ENCODE measurements at places on chromosomes 5 and 9.

- no peak for DNase-seq
Measured at GRCh38 chr9:19999491-20000057, 210.7 kb upstream of the SLC24A2 start.

GRCh38 chr5:157756122-157756521 is 12.6 kb downstream of the LSM11 start:
- no peak for DNase-seq

DNA sequence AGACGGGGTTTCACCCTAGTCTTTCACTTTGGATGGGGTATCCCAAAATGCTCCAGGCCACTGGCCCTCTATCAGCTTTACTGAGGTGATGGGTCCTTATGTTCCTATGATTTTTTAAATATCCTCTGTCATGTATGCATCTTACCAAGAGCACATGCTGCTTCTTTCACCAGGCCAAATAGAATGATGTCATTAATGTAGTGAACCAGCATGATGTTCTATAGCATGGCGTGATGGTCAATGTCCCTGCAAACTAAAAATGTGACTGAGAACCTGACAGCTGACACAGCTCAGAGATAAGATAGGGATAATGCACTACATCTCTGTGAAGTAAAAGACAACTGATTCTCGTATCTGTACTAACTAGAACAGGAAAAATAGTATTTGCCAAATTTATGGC is 103.6 kb downstream of the SLC1A3 start:
- no peak for DNase-seq

DNA sequence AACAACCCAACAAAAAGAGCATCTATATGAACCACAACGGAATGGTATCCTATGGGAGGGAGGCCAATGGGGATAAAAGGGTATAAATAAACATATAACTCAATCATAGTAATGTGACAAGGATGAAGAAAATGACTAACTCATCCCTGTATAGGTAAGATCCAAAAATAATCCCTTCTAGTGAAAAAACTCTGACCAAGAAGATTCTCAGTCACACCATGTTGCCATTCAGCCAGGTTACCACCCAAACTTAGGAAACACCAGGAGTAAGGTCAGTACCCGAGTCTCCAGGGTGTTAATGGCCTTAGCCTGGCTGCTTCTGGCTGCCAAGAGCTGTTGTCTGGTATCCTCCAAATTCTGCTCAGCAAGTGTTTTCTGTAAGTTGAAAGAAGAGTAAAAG is 32.8 kb downstream of the GOLGA1 start:
- no peak for DNase-seq

DNA sequence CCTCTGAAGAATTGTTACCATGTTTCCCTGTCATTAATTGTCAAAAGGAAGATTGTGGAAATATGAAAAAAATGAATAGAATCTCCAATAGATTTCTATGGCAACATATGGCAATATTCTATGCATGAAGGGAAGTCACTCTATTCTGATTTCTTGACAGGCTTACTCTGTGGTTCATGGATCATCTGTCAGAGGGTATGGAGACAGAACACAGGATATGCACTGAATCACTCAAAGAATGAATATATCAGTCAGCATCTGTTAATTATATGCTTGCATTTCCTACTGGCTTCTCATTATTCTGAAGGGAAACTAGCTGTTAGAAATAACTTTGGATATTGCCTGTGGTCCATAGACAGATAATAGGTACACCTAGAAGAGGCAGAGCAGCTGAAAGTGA is 918.9 kb downstream of the DTWD2 start:
- no peak for DNase-seq

GRCh38 chr9:92474587-92474986 is 7.7 kb downstream of the ASPN start:
- DNase-seq = no peak

DNA sequence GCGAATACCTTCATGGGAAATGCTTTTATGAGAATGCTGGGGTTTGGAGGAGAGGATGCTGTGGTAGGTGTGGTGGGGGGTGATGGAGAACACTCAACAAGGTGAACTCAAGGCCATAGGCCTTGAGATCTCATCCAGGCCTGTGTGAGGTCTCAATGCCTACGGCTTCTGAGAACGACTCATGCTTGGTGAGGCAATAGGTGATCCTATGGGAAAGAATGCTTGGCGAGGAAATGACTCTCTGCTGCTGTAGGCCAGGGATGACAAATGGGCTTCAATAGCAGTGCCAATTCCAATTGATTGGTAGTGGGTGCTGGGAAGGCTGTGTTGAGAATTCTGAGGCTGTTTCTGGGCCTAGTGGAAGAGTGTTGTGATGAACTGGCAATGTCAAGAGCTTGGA is 280.2 kb upstream of the CLINT1 start:
- no peak for DNase-seq

DNA sequence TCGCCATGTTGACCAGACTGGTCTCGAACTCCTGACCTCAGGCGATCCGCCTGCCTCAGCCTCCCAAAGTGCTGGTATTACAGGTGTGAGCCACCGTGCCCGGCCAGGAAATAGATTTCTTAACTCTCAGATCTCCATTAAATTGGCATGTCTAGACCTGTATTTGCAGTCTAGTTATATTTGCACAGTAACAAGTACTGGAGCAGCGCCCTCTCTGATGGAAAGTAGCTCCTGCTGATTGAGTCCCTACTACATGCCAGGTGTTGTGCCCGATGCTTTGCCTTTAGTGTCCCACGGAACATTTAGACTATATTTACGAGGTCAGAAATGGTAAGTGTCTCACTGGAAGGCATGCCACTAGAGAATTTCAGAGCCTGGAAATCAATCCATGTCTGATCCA is 15.8 kb upstream of the TMED9 start:
- DNase-seq = no peak

- DNase-seq = no peak
Measured at GRCh38 chr5:127019928-127020327, 10.4 kb downstream of the MARCHF3 start.

GRCh38 chr9:35972093-35972492 is 14.1 kb upstream of the OR2S2 start:
- no peak for DNase-seq
